A549 treated with CORT108297 at 1 μM for 4 hours (cell line): ENCODE measurements at places on chromosomes 1 and 21. TPM values are rescaled to one million over a fixed set of nuclear protein-coding genes. Genes with fewer than 3 reads are reported as not detected.

The SLC35F3 gene
- total RNA-seq, result 4.4 to 5.8 TPM (median 5.2 TPM) in 5 replicates

The SPATA21 gene
- 0.03 to 0.11 TPM (median 0.05 TPM) in 5 replicates for total RNA-seq

The SEC16B gene
- 0.62 to 1.2 TPM (median 0.94 TPM) in 5 replicates for total RNA-seq

The AGBL4 gene
- total RNA-seq, result not detected in 5 replicates

The TMEM82 gene
- not detected in 5 replicates for total RNA-seq

The FCMR gene
- total RNA-seq, result 3.3 to 6.3 TPM (median 4.9 TPM) in 5 replicates

The FAM43B gene
- 3.3 to 5.9 TPM (median 5.4 TPM) in 5 replicates for total RNA-seq

The TIPRL gene
- total RNA-seq, result 28.7 to 37.6 TPM (median 33.6 TPM) in 5 replicates
